ENCODE measurements at places on chromosomes 4 and X.
A peak's percentile ranks its signal among the peaks of the same experiment; 100 is the strongest.

DNA sequence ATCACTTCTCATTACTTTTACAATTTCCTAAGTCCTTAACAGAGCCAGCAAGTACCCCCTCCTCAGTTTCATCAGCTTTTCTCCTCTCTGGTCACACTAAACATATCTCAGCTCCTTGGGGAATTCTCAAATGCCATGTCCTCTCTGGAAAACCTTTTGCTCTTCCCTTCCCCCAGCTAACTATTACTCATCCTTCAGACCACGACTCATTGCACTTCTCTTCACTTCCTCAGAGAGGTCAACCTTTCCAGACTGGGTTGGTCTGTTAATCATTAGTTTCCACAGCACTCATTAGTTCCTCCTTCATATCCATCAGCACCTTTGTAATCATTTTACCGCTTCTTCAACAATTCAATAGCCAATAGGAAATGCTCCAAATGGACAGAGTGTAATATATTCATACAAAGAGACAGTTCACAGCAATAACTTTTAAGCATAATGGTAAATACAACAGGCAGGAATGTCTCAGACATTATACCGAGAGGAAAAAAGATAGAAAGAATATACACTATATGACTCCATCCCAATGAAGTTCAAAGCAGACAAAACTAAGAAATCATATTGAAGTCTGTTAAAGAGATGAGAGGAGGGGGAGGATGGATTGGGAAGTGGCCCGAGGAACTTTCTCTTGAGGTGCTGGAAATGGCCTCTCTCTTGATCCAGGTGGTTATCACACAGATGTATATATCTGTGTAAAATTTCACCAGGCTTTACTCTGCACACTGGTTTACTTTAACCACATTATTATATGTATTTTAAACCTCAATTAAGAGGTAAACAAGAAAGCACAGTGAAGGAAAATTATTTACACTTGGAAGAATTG lies 39.6 kb downstream of the DDX60L start:
- no peak for DNase-seq

GRCh38 chr4:7387925-7388324 lies 46.8 kb downstream of the PSAPL1 start:
- no peak for DNase-seq

GRCh38 chrX:38649221-38649620 lies 87.9 kb downstream of the TSPAN7 start:
- no peak for DNase-seq

DNA sequence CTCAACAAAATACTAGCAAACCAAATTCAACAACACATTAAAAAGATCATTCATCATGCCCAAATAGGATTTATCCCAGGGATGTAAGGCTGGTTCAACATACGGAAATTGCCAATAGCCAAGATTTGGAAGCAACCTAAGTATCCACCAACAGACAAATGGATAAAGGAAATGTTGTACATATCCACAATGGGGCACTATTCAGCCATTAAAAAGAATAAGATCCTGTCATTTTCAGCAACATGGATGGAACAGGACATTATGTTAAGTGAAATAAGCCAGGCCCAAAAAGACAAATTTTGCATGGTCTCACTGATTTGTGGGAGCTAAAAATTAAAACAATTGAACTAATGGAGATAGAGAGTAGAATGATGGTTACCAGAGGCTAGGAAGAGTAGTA lies 82.0 kb upstream of the FAM241A start:
- no peak for DNase-seq

DNA sequence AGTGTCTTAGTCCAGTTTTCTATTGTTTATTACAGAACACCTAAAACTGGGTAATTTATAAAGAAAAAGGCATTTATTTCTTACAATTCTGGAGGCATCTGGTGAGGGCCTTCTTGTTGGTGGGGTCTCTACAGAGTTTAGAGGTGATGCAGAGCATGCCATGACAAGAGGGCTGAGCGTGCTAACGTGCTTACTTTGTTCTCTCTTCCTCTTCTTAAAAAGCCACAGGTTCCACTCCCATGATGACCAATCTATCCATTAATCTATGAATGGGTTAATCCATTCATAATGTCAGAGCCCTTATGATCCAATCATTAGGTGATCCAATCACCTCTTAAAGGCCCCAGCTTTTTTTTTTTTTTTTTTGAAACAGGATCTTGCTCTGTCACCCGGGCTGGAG lies 291.5 kb upstream of the GALNTL6 start:
- DNase-seq = no peak

DNA sequence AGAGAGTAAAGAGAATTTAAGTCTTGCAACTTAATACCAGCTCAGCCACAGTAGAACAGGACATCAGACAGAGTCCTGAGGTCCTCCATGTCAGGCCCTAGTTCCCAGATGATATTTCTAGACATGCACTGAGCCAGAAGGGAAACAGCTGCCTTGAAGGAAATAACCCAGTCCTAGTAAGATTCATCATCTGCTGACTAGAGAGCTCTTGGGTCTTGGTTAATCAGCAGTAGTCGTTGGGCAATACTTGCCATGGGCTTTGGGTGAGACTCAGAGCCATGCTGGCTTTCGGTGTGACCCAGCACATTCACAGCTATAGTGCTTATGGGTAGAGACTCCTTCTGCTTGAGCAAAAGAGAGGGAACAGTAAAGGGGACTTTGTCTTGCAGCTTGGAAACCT lies 379.1 kb downstream of the AR start:
- DNase-seq = no peak

GRCh38 chrX:74343343-74344279 lies 39.6 kb downstream of the ZCCHC13 start:
- DNase-seq = peak; percentile 71

GRCh38 chrX:45007598-45007997 lies 134.6 kb downstream of the KDM6A start:
- DNase-seq = no peak

- no peak for DNase-seq
These were observed 75.8 kb downstream of the JAKMIP1 start for GRCh38 chr4:6124386-6125102.

- DNase-seq = no peak
These were observed 21.1 kb downstream of the PDE6B start for GRCh38 chr4:646460-646859.

GRCh38 chr4:177771645-177772044 lies 329.4 kb upstream of the AGA start:
- DNase-seq = no peak

DNA sequence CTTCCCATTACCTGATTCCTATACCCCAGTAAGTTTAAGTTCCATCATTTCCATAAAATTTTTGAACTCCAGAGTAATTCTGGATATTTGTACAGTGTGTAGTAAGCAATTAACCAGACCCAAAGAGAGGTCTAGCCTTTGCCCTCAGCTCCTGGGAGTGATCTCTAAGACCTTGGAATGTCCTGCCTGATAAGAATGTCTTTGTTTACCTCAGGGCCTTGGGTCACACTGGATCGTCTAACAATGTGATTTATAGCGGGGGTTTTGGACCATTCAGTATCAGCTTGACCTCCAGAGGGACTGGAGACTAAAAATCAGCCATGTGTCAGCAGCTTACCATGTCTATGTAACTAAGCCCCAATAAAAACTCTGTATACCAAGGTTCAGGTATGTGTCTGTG lies 330.9 kb upstream of the PPP1R2C start:
- DNase-seq = no peak

DNA sequence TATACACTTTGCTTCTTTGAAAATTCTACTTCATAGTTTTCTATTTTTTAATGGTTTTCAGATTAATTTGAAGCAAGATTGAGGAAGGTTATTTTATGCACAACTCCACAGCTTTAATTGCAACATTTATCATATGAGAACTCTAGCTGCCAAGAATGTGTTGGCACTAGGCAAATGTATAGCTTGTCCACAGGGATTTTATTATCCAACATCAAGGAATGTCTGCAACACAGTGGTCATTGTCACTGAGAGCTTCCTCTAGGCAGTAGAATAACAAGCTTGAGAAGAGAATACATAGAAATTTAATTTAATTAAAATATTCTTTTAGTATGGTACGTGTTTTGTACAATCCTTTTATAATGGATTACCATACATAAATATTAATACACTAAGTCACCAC lies 1600.8 kb downstream of the ARAP2 start:
- DNase-seq = no peak

- no peak for DNase-seq
These were observed 71.3 kb upstream of the LDB2 start for GRCh38 chr4:16969696-16970135.

GRCh38 chr4:186717556-186717955 lies 6.1 kb downstream of the FAT1 start:
- no peak for DNase-seq

- DNase-seq = no peak
These were observed 248.0 kb downstream of the TRIML1 start for GRCh38 chr4:188387179-188387791.

Measured in AG09319 (cell line).